ENCODE measurements at places on chromosomes 6 and 20. TPM values are rescaled to one million over a fixed set of nuclear protein-coding genes. Genes with fewer than 3 reads are reported as not detected.
A peak's percentile ranks its signal among the peaks of the same experiment; 100 is the strongest.

DNA sequence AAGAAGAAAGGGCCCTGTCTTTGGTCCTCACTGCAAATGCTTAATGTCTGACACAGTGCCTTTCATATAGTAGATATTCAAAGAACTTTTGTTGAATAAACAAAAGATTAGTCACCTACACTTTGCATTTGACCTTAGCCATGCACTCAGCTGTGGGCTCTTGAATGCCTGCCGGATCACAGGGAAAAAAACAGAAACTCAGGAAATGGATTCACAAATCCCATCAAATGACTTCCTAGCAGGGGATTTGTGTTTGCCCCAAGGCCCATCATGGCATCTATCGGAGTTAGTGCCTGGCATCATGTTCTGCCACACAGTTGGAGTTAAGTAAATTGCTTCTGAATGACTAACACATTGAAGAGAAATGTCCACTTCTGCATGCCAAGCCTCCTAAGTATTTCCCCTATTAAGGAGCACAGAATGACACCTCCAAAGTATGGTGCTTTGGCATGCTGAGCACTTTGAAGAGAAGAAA, 72.3 kb upstream of the DST start:
- H3K27me3 ChIP-seq = no peaks in the 10 kb centered on the region
- no peak overlapping the region for H3K4me3 ChIP-seq
- peaks cover 42% of the 10 kb centered on the region for H3K4me1 ChIP-seq
- no peak for DNase-seq
- H3K27ac ChIP-seq = peak overlapping the region; percentile 92

DNA sequence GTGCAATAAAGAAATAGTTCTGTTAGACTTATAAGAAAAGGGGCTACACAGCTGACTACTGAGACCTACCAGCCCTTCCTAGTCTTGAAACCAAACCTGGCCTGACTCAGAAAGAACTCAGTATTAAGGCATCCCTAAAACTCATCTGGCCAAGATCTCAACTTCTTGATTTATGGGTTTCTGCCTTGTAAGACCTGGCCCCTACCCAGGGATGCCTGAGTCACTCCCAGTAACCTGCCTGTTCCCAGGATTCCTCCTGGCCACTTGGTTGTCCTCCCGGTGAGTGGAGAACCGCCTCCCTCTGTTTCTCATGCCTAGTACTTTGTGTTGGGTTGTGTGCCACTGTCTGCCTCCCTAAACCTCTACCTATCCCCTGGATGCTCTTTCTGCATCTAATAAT, 189.4 kb upstream of the PREP start:
- H3K27ac ChIP-seq = no peak overlapping the region
- no peak overlapping the region for H3K4me3 ChIP-seq
- H3K36me3 ChIP-seq = no peaks in the 10 kb centered on the region
- DNase-seq = no peak
- peaks cover 40% of the 10 kb centered on the region for H3K4me1 ChIP-seq

- no peaks in the 10 kb centered on the region for H3K36me3 ChIP-seq
- peaks cover 26% of the 10 kb centered on the region for H3K27me3 ChIP-seq
- no peak overlapping the region for H3K4me3 ChIP-seq
- H3K4me1 ChIP-seq = no peaks in the 10 kb centered on the region
- H3K27ac ChIP-seq = no peak overlapping the region
Observed at GRCh38 chr6:47009583-47009982, 32.5 kb downstream of the ADGRF1 start.

SIM1 gene
- 2.6 TPM for total RNA-seq

PAQR8 gene
- total RNA-seq = 13.4 TPM

DOP1A gene
- 24.3 TPM for total RNA-seq

GJA1 gene
- total RNA-seq = 286 TPM

PXT1 gene
- total RNA-seq = not detected

GRCh38 chr6:44806656-44807055, 419.1 kb downstream of the CDC5L start:
- no peak overlapping the region for H3K4me3 ChIP-seq
- no peak overlapping the region for H3K27ac ChIP-seq
- no peak for DNase-seq

C6orf58 gene
- 0.73 TPM for total RNA-seq

- H3K4me1 ChIP-seq = peaks cover 31% of the 10 kb centered on the region
- H3K27ac ChIP-seq = peak overlapping the region; percentile 61
- H3K36me3 ChIP-seq = no peaks in the 10 kb centered on the region
Observed at GRCh38 chr20:41308290-41308711, 9.2 kb downstream of the ZHX3 start.

DNA sequence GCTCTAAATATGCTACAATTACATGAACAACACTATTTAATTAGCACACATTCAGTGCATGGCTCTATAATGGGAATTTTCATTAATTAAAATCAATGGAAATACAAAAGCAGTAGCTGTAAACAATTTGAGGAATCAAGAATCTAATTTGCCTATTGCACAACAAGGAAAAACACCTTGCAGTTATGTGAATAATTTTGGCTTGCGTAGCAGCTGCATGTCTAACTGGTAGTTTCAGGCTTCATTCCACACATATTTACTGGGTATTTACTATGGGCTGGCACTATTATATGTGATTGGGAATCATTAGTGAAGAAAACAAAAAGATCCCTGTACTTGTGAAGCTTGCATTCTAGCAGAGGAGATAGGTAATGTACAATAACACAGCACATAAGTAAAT, 26.4 kb downstream of the KIF6 start:
- H3K4me3 ChIP-seq = no peak overlapping the region
- DNase-seq = no peak
- no peaks in the 10 kb centered on the region for H3K36me3 ChIP-seq
- no peaks in the 10 kb centered on the region for H3K27me3 ChIP-seq

HLA-DOB gene
- 0.24 TPM for total RNA-seq

CALHM6 gene
- total RNA-seq = 0.94 TPM

DNA sequence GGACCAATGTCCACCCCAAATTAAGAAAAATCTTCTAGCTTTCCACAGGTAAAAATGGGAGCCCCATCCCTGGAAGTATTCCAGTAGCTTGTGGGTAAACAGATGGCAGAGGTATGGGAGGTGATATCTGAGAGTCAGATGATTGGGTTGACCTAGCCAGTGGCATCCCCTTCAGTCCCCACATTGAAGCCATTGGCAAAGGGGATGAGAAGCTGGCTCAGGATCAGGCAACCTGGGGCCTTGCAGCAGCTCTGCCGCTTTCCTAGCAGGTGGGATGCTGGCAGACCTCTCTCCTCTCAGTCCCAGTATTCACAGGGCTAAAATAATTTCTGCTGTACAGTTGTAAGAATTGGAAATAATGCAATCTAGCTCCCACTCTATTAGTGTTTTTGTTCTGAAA, 108.9 kb upstream of the KCNG1 start:
- no peaks in the 10 kb centered on the region for H3K27me3 ChIP-seq
- no peak overlapping the region for H3K27ac ChIP-seq
- DNase-seq = no peak

DNA sequence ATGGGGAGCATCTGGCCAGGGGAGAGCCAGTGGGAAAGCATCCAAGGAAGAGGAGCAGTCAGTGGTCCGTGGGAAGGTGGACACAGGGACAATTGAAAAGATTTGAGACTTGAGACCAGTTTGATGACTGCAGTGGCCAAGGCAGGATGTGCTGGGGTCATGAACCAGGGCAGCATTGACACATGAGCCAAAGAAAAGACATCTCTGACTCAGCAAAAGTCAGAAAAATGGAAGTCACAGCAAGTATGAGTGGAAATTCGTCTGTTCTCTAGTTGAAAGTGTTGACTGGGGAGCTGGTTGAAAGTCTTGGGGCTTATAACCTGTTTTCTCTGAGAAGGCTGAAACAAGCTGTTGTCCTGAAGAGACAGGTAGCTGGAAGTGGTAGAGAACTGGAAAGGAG, 31.3 kb downstream of the RAB22A start:
- peaks cover 9% of the 10 kb centered on the region for H3K36me3 ChIP-seq
- H3K4me1 ChIP-seq = peaks cover 23% of the 10 kb centered on the region
- no peak overlapping the region for H3K4me3 ChIP-seq
- DNase-seq = no peak

- DNase-seq = peak; percentile 62
- H3K4me3 ChIP-seq = no peak overlapping the region
- H3K4me1 ChIP-seq = peaks cover 3% of the 10 kb centered on the region
- H3K27me3 ChIP-seq = peaks cover 22% of the 10 kb centered on the region
- peaks cover 3% of the 10 kb centered on the region for H3K36me3 ChIP-seq
Observed at GRCh38 chr20:37948956-37949355, 46.0 kb downstream of the VSTM2L start.

GLYATL3 gene
- total RNA-seq = not detected

SALL4 gene
- 1.8 TPM for total RNA-seq

OPRL1 gene
- 2.1 TPM for total RNA-seq

- H3K4me1 ChIP-seq = peaks cover 2% of the 10 kb centered on the region
- no peaks in the 10 kb centered on the region for H3K27me3 ChIP-seq
- no peak overlapping the region for H3K27ac ChIP-seq
- DNase-seq = no peak
- peaks cover 12% of the 10 kb centered on the region for H3K36me3 ChIP-seq
- H3K4me3 ChIP-seq = no peak overlapping the region
Observed at GRCh38 chr6:128097009-128097408, 196.2 kb upstream of the THEMIS start.

C6orf15 gene
- total RNA-seq = not detected

- no peak overlapping the region for H3K27ac ChIP-seq
- no peaks in the 10 kb centered on the region for H3K27me3 ChIP-seq
- no peak for DNase-seq
- H3K4me3 ChIP-seq = no peak overlapping the region
Observed at GRCh38 chr6:109465772-109466171, 10.2 kb upstream of the MICAL1 start.

DNA sequence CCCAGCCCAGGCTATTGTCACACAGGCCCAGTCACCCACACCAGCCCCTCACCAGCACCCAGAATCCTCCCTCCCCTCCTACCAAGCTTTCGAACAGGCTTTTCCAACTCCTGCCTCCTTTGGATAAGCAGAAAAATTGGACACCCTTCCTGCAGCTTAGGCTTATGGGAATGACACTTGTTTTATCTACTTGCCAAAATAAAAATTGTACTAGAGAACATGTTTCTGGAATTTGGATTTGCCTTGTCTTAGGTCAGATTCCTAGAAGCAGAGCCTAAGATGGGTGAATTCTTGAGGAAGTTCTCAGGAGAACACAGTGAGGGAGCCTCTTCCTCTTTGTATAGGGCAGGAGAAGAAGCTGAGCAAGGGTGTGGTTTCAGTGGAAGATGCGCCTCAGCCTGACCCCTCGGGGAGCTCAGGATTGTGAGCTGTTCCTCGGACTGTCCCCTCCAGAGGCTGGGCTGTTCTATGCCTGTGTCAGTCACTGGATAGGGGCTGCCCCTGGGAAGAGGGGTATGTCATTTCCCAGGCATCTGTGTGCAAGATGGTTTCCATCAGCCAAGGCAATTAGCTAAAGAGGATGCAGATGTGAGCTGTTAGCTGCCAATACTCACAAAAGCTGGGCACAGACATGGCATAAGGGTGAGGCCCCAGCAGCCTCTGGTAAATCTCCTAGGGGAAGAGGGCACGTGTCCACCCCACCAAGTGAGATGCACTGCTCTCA, 33.9 kb downstream of the ITPR3 start:
- peaks cover 20% of the 10 kb centered on the region for H3K4me1 ChIP-seq
- H3K27ac ChIP-seq = no peak overlapping the region
- H3K4me3 ChIP-seq = no peak overlapping the region
- H3K27me3 ChIP-seq = no peaks in the 10 kb centered on the region
- DNase-seq = no peak

DNA sequence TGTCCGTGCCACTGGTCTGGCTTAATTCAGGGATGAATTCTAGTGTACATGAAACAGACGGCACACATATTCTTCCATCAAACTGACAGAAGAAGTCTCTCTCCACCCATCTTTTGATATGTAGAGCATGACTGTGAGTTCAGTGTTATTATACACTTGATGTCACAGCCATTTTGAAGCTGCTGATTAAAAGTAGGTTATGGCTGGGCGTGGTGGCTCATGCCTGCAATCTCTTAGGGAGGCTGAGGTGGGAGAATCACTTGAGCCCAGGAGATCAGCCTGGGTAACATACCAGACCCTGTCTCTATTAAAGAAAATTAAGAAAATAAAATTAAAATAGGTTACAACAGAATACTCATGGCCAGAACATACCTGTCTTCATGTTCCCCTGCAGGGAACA, 20.7 kb downstream of the C6orf15 start:
- H3K36me3 ChIP-seq = no peaks in the 10 kb centered on the region
- no peak overlapping the region for H3K4me3 ChIP-seq
- H3K27ac ChIP-seq = no peak overlapping the region
- no peak for DNase-seq
- H3K27me3 ChIP-seq = peaks cover 14% of the 10 kb centered on the region
- peaks cover 10% of the 10 kb centered on the region for H3K4me1 ChIP-seq

- no peaks in the 10 kb centered on the region for H3K36me3 ChIP-seq
- no peak overlapping the region for H3K27ac ChIP-seq
- peaks cover 9% of the 10 kb centered on the region for H3K4me1 ChIP-seq
- no peaks in the 10 kb centered on the region for H3K27me3 ChIP-seq
- no peak for DNase-seq
- no peak overlapping the region for H3K4me3 ChIP-seq
Observed at GRCh38 chr6:3431994-3432393, 24.9 kb downstream of the SLC22A23 start.

GSTA3 gene
- not detected for total RNA-seq

- H3K27ac ChIP-seq = peak overlapping the region; percentile 95
- DNase-seq = peak; percentile 40
- peaks cover 49% of the 10 kb centered on the region for H3K4me1 ChIP-seq
- no peaks in the 10 kb centered on the region for H3K27me3 ChIP-seq
Observed at GRCh38 chr20:34527016-34527415, 10.8 kb downstream of the DYNLRB1 start.

- peaks cover 18% of the 10 kb centered on the region for H3K36me3 ChIP-seq
- H3K4me3 ChIP-seq = no peak overlapping the region
- H3K4me1 ChIP-seq = peaks cover 15% of the 10 kb centered on the region
- H3K27ac ChIP-seq = no peak overlapping the region
Observed at GRCh38 chr6:125020385-125020784, 58.1 kb downstream of the RNF217 start.

GRCh38 chr20:61331543-61331942, 79.5 kb downstream of the CDH4 start:
- no peaks in the 10 kb centered on the region for H3K4me1 ChIP-seq
- H3K4me3 ChIP-seq = no peak overlapping the region
- H3K27me3 ChIP-seq = no peaks in the 10 kb centered on the region
- H3K36me3 ChIP-seq = no peaks in the 10 kb centered on the region
- no peak overlapping the region for H3K27ac ChIP-seq
- DNase-seq = no peak

VSX1 gene
- total RNA-seq = not detected

- H3K27ac ChIP-seq = no peak overlapping the region
- no peak for DNase-seq
- H3K27me3 ChIP-seq = peaks cover 26% of the 10 kb centered on the region
- no peaks in the 10 kb centered on the region for H3K4me1 ChIP-seq
Observed at GRCh38 chr6:31386977-31387376, 16.4 kb upstream of the MICA start.

GSTA2 gene
- total RNA-seq = not detected

RBM39 gene
- total RNA-seq = 329 TPM

Measured in osteocyte (in vitro differentiated cells).